ENCODE measurements at places on chromosomes 1 and 21.

GRCh38 chr1:204115116-204115515, 36.7 kb downstream of the ETNK2 start:
- DNase-seq: no peak

DNA sequence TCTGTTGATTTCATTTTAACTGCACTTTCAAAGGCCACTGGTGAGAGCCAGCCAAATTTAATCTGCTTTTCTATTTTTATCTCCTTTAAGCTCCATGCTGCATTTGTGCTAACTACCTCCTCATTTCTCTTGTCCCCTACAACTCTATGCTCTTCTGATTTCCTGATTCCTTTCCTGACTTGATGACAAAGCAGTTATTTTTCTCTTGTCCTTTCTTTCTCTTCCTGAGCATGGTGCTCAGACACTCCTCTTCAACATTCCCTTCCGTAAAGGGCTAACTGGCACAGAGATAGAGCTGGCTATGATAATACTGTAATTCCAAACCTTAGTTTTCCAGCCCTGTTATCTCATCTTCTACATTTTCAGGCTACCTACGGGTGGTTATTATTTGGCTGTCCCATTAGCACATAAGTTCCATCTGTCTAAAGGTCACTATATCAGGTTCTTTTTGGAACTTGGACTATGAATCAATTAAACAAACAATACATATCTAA, 6.8 kb upstream of the BCAS2 start:
- DNase-seq: no peak

GRCh38 chr1:215082532-215083382, at the start of gene KCNK2:
KCNK2 (plus strand) TSS chr1:215082737; CDS start chr1:215083386, 649 bp downstream.
- peak; percentile 19 for DNase-seq

DNA sequence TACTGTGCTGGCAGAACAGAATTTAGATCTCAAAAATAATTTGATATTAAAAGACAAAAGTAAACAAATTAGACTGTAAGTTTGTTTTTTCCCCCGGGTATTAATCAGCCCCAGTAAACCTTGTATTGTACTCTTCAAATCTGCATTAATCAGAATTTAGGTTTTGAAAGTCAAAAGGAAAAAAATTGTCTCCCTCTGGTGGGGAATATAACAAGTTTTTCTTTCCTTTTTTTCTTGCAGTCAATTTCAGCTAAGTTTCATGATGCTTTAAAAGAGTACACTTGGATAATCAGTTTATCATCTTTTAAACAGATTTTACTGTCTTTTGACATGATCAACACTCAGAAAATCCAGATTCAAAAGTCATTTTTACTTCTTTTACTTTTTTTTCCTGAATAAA, 134.5 kb upstream of the PKN2 start:
- no peak for DNase-seq

- DNase-seq: no peak
Measured at GRCh38 chr1:197600751-197601150, 174.5 kb downstream of the DENND1B start.

GRCh38 chr1:20546637-20547036, 5.7 kb upstream of the FAM43B start:
- no peak for DNase-seq

DNA sequence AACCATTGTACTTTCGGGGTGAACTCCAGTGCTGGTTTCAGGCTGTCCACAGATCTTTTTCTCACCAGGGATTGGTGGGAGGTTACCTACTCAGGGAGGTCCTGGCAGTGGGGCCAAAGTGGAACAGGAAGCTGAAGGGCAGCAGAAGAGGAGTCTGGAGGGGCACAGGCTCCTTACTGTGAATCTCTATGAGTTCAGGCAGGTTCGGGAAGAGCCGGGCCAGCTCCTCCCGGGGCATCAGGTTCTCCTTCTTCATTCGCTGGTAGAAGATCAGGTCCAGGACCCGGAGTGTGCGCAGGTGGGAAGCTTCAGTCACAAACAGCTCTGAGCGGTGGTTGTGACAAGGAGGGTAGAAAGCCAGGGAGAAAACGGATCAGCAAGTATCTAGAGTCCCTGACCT, 26.7 kb downstream of the LRRC71 start:
- DNase-seq: no peak

Measured in endothelial cell (in vitro differentiated cells).